ENCODE measurements at places on chromosomes 3 and 15. TPM values are rescaled to one million over a fixed set of nuclear protein-coding genes. Genes with fewer than 3 reads are reported as not detected.

DNA sequence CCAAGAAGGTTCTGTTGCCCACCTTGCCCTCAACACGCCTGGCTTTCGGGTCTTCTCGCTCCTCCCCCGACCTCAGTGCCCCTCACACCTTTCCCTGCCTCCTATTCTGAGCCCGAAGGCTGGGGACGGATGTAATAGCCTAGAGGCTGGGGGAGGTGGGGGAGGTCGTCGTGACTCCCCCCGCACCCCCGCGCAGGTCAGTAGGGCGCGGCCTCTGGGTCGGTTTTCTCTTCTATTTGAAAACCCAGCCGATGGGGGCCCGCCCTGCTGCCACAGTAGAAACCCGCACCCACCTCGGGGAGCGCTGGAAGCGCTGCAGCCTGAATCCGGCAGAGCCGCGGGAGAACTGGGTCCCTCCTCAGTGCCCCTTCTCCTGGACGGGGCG, 1.0 kb upstream of the RBPMS2 start:
- no peak for DNase-seq

- no peak for DNase-seq
Observed at GRCh38 chr15:98035134-98035533, 74.6 kb downstream of the ARRDC4 start.

GRCh38 chr15:92533298-92533697, 122.3 kb downstream of the FAM174B start:
- no peak for DNase-seq

GRCh38 chr3:34229876-34230275, 431.4 kb downstream of the PDCD6IP start:
- no peak for DNase-seq

DNA sequence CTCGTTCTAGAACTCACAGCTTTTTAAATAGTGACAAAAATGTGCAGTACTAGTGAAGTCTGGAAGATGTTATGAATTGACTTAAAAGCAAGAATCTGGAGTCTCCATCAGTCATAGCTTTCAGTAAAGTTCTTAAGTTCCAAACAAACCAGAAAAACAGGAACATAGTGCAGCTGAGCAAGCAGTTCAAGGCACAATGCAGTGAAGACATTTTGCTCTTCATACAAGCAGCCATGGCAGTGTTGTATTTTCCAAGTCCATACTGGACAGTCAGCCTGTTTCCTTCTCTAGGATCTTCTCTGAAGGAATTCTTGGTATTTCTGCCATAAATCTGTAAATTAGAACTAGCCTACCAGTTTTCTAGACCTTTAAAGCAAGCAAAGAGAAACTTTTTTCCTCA, 90.5 kb downstream of the LRRC28 start:
- no peak for DNase-seq

DNA sequence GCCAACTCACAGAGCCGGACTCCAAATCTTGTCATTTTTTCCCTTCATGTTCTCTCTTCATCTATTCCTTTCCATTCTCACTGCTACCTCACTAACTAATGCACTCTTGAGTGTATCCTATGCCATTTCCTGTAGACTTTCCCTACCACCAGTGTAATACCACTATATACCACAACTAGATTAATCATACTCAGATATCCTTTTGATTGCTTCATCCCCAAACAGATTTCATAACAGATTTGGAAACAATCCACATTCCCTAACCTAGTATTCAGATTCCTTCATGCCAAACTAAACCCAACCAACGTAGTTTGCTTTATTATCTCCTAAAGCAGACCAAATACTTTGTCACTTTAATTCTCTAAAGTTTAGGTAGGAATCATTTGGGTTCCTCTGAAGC, 2.6 kb upstream of the PLOD2 start:
- DNase-seq = no peak

DNA sequence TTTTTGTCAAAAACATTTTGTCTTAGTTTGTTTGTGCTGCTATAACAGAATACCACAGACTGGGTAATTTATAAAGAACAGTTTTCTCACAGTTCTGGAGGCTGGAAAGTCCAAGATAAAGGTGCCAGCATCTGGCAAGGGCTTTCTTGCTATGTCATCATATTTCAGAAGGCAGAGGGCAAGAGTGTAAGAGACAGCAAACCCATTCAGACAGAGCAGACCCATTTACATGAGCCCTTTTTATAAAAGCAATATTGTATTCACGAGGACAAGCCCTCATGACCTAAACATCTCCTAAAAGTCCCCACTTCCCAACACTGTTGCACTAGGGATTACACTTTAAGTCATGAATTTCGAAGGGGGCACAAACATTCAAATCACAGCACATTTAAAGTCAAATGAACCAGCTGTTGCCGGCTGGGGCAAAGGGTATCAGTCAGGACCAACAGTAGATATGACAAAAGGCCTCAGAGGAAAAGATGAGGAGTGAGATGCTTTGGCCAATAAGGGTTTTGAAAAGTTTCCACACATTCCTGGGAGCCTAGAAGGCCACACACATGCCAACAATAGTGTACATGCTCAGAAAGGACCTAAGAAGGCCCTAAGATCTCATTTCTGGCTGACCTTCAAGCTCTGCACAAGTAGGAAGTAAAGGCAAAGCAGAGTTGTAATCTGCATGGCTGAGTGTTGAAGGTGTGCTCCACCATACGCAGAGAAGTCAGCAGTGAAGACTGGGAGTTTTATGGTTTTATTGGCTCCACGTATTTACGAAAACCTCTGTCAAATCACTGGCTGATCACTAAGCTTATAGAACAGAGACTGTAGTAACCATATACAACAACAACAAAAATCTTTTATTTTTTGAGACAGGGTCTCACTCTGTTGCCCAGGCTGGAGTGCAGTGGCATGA, 37.9 kb downstream of the UQCC5 start:
- DNase-seq = no peak

- no peak for DNase-seq
Observed at GRCh38 chr3:25748189-25748588, 35.1 kb downstream of the NGLY1 start.

GRCh38 chr15:94924057-94924456, 692.7 kb downstream of the MCTP2 start:
- no peak for DNase-seq

GRCh38 chr3:197378985-197379718, 80.7 kb upstream of the DLG1 start:
- DNase-seq = no peak

GRCh38 chr15:43928152-43928551, 101.3 kb downstream of the WDR76 start:
- DNase-seq = no peak

DNA sequence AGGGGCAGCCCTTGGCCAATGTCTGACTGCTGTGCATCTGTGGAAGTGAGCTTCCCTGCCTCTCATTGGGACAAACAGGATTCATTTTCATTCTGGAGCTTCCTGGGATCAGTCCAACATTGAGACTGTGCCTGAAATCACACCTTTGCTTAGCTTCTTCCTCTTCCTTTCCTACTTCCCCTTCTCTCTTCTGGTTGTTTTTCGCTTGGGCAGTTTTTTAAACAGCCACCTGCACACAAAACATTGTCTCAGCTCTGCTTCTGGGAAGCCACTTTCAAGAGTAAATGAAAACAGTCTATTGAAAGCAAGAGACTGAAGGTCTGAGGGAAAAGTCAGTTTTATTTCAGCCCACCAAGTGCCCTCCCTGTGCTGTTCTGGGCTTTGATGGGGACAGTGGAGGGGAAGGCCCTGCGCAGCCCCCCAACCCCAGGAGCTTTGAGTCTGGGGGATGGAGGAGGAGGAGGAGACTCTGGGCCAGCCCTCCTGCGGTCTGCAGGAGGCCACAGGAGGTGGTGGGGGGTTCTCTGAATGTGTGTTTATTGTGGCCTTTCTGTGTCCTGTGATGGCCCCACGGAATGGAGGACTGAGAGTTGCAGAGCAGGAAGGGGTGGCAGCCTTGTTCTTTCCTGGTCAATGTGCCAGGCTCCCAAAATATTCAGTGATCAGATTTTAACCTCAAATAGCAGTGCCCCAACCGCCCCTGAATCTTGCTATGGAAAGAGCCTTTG, 7.8 kb upstream of the ISLR2 start:
- no peak for DNase-seq

DNA sequence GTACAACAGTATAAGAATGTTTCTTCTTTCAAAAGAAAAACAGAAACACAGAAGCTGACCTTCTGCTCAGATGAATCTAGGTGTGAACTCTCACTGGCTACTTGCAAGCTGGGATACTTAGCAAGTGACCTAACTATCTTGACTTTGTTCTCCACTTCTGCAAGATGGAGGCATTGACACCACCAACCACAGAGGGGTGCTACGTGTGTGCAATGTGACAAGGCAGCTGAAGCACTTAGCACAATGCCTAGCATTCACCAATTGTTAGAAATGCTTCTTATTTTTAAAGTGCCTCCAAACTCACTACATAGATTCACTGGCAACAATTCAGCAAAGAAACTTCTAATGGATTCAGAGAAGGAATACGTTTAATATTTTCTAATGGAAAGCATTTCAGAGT, 331.4 kb upstream of the WNT5A start:
- no peak for DNase-seq

DNA sequence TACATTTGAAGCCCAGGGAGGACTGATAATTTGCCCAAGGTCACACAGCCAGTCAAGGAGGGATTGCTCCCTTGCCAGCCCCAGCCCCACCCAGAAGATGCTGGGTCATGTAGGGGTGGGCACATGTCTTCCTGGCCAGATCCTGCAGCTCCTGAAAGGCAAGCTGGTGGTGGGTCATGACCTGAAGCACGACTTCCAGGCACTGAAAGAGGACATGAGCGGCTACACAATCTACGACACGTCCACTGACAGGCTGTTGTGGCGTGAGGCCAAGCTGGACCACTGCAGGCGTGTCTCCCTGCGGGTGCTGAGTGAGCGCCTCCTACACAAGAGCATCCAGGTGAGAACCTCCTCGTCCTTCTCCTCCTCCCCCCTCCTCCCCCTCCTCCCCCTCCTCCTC, 13.2 kb downstream of the ISG20 start:
- no peak for DNase-seq

- no peak for DNase-seq
Observed at GRCh38 chr3:126051741-126052140, 32.2 kb downstream of the SLC41A3 start.

- no peak for DNase-seq
Observed at GRCh38 chr3:158696618-158697017, 24.2 kb upstream of the LXN start.

DNA sequence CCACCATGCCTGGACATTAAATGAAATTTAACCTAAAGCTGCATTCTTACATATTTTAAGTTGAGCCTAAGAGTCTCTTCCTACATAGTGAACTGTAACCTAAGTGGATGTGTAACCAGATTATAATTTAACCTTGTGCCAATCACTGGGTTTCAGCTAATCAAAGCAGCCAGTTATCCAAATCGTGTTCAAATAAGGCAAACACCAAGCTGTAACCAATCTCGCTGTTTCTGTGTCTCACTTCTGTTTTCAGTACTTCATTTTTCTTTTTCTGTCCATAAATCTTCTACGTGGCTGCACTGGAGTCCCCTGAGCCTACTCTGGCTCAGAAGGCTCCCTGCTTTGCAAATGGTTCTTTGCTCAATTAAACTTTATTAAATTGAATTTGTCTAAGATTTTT, 186.1 kb upstream of the CNTN6 start:
- DNase-seq = no peak

- DNase-seq = no peak
Observed at GRCh38 chr3:30680789-30681648, 74.6 kb downstream of the TGFBR2 start.

DNA sequence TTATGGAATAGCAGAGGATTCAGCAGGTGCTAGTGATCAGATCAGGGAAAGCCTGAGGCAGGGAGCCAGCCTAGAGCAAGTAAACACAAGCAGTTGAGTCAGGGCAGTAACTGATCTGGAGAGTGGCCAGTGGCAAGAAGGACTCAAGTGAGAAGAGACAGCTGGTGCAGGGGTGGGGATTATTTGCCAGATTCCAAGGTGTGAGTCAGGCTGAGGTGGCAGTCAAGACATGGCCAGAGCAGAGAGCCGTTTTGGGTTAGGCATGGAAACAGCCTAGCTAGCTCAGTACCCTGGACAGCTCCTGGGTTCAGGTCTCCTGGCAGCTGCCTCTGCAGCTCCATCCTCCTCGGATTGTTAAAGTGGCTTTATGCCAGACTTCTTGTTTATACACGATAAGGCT, 281.9 kb upstream of the ONECUT1 start:
- no peak for DNase-seq

DNA sequence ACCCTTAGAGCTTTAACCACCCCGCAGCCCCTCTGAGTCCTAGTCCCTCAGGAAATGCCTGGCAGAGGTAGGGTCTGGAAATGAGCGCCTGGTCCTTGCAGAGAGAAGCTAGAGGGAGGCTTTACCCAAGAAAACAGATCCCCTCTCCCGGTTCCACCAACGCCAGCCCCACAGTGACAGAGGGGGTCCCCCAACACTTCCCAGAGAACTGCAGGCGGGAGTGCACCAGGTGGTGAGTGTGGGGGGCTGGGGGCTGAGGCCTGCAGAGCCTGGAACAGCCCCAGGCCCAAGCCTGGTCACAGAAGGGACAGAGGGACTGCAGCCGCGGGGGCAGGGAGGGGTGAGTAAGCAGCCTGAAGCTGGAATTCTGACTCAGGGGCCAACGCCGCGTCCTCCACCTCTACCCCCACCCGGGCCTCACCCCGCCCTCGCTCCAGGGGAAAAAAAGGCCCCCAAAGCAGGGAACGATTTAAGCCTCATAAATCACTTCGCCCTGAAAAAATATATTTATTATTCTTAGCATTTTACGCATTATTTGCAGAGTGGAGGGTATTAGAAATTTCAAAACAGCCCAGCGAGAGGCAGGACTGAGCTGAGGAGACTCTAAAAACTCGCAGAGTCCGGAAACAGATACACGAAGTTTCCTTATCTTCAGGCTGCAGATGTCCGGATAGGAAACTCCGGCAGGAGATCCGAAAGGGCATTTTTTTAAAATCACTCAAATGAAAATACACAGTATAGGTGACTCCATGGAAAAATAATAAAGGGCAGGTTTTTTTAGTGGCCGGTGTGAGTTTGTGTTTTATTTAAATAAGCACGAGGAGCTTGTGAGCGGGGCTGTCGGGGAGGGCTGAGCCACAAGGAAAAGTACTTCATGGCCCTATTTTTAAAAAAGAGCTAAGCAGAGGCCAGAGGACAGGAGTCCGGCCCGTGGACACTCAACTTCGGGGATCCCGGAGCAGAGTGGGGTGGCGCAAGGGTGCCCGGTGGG, 10.0 kb downstream of the GATA2 start:
- no peak for DNase-seq

GRCh38 chr15:91865950-91866349, 12.4 kb downstream of the SLCO3A1 start:
- no peak for DNase-seq

The TNIK gene
- 98.9 TPM for total RNA-seq

The TMEM212 gene
- total RNA-seq = not detected

The ATP2B2 gene
- not detected for total RNA-seq

The SLC2A2 gene
- total RNA-seq = not detected

The CLSTN2 gene
- total RNA-seq = not detected

The SLC22A14 gene
- not detected for total RNA-seq

The PAK6 gene
- total RNA-seq = not detected

The GOLGA8T gene
- total RNA-seq = 0.17 TPM

The GPR171 gene
- 20.7 TPM for total RNA-seq

The TAGLN3 gene
- total RNA-seq = 0.32 TPM

The PPP1R14D gene
- not detected for total RNA-seq

All from T-helper 17 cell (primary cell).